Stimulated activated CD8-positive, alpha-beta memory T cell treated with anti-CD3 and anti-CD28 coated beads, Interleukin-15, amount 100 ng/mL, for 4 hours (primary cell): ENCODE measurements at places on chromosomes 1 and 21.

- DNase-seq, result no peak
These were observed 361.1 kb downstream of the TGFB2 start for GRCh38 chr1:218705911-218706893.

DNA sequence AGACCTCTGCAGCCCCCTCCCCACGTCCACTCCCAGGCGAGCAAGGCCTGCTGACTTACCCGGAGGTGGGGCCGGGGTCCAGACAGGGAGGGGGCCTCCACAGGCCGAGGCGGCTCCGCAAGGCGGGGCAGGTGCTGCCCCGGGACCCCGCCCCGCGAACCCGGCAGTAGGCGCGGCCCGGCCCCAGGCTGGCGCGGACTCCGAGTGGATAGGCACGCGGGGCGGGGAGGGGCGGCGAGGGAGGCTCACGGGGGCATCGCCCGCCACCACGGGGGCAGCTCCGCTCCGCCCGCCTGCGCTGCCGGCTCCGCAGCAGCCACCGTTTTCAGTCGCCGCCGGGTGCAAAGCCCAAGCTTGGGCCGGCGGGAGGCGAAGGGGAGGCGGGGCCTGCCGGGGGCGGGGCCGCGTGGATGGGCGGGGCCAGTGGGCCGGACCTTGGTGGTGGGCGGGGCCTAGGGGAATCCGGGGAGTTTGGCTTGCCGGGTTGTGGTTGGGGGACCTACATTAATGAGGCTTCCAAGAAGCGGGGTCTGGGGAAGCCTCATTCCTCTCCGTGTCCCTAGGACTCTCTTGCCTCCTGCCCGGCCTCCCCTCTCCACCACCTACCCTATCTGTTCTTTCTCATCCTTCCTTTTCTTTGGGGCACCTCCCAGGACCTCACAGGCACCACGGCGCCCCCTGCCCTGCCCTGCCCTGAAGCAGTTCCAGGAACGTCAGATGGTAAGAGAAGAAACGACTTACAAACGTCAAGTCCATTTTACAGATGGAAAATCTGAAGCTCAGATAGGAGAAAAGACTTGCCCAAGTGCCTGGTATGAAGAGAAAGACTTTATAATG, at the start of gene RIMS3:
TSS of gene RIMS3 (minus strand) at position 348 of the 837 bp plus-strand sequence. CDS start 23,757 bp downstream, outside the sequence.
- peak; percentile 65 for DNase-seq

- DNase-seq, result no peak
These were observed 110.5 kb downstream of the TOMM20 start for GRCh38 chr1:235018161-235018560.

GRCh38 chr1:109850827-109851226, 59.8 kb upstream of the CSF1 start:
- no peak for DNase-seq

- no peak for DNase-seq
These were observed 436.5 kb upstream of the VAMP3 start for GRCh38 chr1:7334475-7335035.

GRCh38 chr21:42130441-42130840, 59.3 kb downstream of the UMODL1 start:
- no peak for DNase-seq

DNA sequence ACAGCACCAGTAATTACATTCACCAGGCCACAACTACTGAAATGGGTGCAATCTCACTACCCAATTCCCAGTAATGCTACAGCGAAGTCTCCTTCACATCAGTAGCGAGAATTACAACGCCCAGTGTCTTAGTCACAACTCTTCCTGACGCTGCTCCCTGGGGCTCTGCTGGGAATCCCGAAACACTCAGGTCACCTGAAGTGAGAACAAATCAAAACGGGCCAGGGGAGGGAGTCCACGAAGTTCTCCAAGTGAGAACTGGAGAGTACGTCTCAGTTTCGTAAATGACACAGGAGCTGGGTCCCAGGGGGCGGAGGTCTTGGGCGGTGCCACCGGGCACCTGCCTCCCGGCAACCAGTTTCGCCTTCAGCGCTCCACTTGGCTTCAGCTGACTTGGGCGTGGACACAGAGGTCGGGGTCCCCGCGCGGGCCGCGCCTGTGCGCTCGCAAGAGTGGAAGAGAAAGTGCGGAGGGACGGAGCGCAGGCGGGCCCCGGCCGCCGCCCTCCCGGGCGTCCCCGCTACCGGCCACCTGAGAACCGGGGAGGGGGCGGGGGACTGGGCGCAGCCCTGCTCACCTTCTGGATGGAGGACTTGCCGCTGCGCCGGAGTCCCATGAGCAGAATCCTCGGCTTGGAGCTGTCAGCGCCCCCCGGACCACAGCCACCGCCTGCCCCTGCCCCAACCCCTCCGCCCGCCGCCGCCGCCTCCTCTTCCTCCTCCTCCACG, 575 bp downstream of the RRAGC start:
- DNase-seq, result peak; percentile 9

DNA sequence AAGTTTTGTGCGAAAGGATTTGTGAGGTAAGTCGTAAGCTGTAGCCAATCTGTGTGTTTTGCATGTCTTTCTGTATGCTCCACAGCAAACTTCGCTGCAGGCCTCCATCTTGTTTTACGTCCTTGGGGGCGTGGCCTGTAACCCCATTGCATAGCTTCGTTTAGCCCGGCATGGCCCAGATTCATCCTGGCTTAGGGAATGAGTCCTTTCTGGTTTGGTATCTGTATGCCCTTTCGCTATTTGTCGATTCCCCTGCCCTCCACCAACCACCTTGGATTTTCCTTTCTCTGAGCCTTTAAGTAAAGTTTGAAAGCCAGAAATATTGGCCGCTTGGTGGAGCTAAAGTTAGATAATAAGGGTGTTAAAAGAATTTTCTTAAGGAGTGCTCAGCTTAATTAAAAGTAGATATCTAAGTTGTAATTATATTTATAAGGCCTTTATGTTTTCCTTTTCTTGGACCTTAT, 1.1 kb downstream of the THEM4 start:
- DNase-seq, result no peak
